ENCODE measurements at places on chromosomes 1 and 21. TPM values are rescaled to one million over a fixed set of nuclear protein-coding genes. Genes with fewer than 3 reads are reported as not detected.

DNA sequence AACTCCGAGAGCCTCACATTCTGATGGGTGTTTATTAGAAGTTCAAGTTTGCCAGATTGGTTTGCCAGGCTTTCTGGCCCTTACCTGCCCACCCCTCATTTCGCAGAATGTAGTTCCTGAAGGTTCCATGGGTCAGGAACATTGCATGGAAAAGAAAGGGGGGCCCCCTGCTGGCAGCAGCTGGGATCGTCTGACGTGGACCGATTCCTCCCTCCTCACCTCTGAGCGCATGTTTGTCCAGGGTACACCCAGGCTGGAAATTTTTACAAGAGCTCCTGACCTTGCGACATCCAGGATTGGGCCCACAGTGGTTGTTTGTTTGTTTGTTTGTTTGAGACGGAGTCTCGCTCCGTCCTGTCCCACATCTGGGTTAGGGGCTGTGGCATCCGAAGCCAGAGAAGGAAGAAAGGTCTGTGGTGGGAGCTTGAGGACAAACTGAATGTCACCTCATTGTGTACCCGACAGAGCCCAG, 126.0 kb upstream of the TMEM51 start:
- no peaks in the 10 kb centered on the region for H3K36me3 ChIP-seq
- no peak overlapping the region for H3K27ac ChIP-seq
- DNase-seq: peak; percentile 65
- no peaks in the 10 kb centered on the region for H3K27me3 ChIP-seq
- H3K4me1 ChIP-seq: peaks cover 4% of the 10 kb centered on the region

GRCh38 chr1:70459496-70460225, 48.6 kb downstream of the CTH start:
- H3K27me3 ChIP-seq: no peaks in the 10 kb centered on the region
- no peak overlapping the region for H3K27ac ChIP-seq
- no peaks in the 10 kb centered on the region for H3K36me3 ChIP-seq
- no peak overlapping the region for H3K4me3 ChIP-seq

The MYOG gene
- total RNA-seq: not detected

The SPRR3 gene
- total RNA-seq: not detected

The CYB5RL gene
- total RNA-seq: 6.1 TPM

- H3K27me3 ChIP-seq: peaks cover 4% of the 10 kb centered on the region
- H3K4me1 ChIP-seq: no peaks in the 10 kb centered on the region
- no peak for DNase-seq
- no peaks in the 10 kb centered on the region for H3K36me3 ChIP-seq
These were observed 25.6 kb downstream of the PRSS38 start for GRCh38 chr1:227841096-227841495.

The PCSK9 gene
- not detected for total RNA-seq

DNA sequence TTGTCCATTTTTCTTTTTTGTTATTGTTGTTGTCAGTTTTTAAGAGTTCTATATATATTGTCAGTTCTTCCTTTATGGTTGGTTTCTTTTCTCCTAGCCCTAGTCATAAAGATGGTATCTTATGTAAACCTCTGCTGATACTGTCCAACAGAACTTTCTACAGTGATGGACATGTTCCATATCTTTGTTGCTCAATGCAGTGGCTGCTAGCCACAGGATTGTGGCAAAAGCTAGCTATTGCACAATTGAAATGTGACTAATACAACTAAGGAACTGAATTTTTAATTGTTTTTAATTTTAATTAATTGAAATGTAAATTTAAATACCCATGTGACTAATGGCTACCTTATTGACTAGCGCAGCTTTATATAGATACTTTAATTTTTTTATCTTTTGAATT, 411.8 kb upstream of the PTBP2 start:
- H3K27me3 ChIP-seq: no peaks in the 10 kb centered on the region
- H3K27ac ChIP-seq: no peak overlapping the region
- no peaks in the 10 kb centered on the region for H3K36me3 ChIP-seq
- no peak for DNase-seq
- no peak overlapping the region for H3K4me3 ChIP-seq

DNA sequence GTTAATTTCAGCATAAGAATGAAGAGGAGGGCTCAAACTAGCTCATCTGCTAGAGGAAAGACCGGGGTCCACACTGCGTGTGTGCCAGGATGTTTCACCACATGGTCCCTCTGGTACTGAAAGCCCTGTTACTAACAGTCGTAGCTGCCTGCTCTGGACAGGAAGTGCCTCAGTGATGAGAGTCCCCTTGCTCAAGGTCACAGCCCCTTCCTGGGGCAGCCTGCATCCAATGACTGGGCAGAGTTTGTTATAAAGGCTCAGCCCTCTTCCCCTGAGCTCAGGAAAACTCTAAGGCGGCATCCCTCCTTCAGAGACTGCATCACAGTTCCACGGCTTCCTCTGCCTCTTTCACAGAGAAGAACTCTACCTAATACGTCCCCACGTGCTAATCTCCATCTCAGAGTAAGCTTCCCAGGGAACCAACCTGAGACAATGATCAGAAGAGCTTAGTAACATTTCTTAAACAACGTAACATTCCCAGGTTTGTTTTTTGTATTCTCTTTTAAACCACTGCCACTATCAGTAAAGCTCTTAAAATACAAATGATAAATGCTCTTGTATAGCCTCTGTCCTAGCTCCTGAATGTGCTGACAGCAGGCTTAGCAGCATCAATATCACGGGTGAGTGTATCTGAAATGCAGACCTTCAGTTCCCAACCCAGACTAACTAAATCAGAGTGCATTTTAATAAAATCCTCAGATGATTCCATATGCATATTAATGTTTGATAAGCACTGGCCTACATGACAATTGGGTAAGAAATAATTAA, 38.0 kb upstream of the ATP1A1 start:
- no peaks in the 10 kb centered on the region for H3K27me3 ChIP-seq
- H3K36me3 ChIP-seq: no peaks in the 10 kb centered on the region
- no peak for DNase-seq
- peaks cover 22% of the 10 kb centered on the region for H3K4me1 ChIP-seq
- H3K27ac ChIP-seq: no peak overlapping the region

- H3K27me3 ChIP-seq: no peaks in the 10 kb centered on the region
- no peak overlapping the region for H3K4me3 ChIP-seq
- no peak overlapping the region for H3K27ac ChIP-seq
- peaks cover 37% of the 10 kb centered on the region for H3K4me1 ChIP-seq
- no peak for DNase-seq
These were observed 29.6 kb downstream of the DUSP10 start for GRCh38 chr1:221712198-221712684.

- no peak overlapping the region for H3K4me3 ChIP-seq
- H3K36me3 ChIP-seq: peaks cover 60% of the 10 kb centered on the region
- DNase-seq: no peak
- H3K27me3 ChIP-seq: no peaks in the 10 kb centered on the region
- no peak overlapping the region for H3K27ac ChIP-seq
These were observed 9.7 kb upstream of the GATAD2B start for GRCh38 chr1:153932156-153933131.

DNA sequence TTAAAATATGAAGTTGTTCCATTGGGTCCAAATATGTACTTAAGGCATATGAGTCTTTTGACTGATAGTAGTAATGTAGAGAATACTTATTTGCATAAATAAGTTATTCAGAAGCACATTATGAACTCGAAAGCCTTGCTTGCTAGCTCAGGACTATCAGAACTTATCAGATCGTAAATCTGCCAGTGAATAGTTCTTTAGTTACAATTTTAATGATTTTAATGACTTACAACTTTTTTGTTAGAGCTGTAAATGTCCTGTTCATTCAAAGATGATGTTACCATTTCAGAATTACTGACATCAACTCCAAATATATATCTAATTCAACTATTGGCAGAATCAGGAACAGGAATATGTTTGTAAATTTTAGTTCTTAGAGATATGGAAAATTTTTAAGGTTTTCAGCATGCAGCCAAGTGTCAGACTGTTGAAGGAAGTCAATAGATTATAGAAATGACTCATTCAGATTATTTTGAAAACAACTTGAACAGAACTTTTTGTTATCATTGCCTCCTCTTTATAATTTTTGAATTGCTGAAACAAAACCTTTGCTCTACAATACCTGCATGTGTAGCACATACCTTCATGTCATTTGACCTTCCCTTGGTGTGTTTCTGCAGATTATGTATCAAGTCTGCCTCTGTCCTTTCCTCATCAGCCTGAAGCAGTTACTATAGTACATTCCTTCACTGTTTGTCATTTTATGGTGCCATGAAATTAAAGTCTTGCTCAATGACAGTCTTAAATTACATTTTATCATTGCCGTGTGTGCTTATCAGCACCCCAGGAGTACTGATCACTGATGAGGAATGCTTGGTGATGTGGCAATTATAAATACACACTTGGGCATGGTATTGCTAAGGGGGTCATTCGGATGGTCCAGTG, 44.9 kb downstream of the LRRC8D start:
- H3K4me3 ChIP-seq: no peak overlapping the region
- H3K27me3 ChIP-seq: no peaks in the 10 kb centered on the region
- no peak for DNase-seq
- H3K27ac ChIP-seq: peak overlapping the region; percentile 31
- peaks cover 14% of the 10 kb centered on the region for H3K36me3 ChIP-seq

DNA sequence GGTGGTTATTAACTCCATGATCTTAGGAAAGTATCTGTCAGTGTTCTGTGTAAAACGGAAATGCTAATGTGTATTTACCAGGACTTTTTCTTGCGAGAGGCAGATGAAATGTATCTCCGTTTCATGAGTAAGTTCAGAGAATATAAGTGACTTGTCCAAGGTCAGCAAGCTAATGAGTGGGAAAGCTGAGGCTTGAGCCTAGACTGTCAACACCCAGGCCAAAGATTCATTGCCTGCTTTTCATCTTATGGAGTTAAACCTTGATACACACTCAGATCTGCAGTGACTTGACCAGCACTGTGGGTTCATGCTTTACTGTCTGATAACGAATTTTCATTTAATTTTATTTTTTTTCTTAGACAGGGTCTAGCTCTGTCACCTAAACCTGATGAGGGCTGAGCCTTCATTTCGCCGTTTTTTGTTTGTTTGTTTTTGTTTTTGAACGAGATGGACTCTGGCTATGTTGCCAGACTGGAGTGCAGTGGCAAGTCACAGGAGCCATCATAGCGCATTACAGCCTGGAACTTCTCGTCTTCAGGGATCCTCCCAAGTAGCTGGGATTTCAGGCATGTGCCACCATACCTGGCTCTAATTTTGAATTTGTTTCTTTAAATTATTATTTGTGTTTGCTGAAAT, 918 bp upstream of the JTB start:
- H3K27ac ChIP-seq: peak overlapping the region; percentile 94
- H3K4me3 ChIP-seq: peak overlapping the region; percentile 87
- H3K27me3 ChIP-seq: no peaks in the 10 kb centered on the region
- peaks cover 37% of the 10 kb centered on the region for H3K4me1 ChIP-seq
- H3K36me3 ChIP-seq: peaks cover 40% of the 10 kb centered on the region

- DNase-seq: no peak
- peaks cover 42% of the 10 kb centered on the region for H3K4me1 ChIP-seq
- H3K27ac ChIP-seq: no peak overlapping the region
- H3K36me3 ChIP-seq: peaks cover 81% of the 10 kb centered on the region
These were observed 4.8 kb downstream of the RBM34 start for GRCh38 chr1:235156265-235156664.

DNA sequence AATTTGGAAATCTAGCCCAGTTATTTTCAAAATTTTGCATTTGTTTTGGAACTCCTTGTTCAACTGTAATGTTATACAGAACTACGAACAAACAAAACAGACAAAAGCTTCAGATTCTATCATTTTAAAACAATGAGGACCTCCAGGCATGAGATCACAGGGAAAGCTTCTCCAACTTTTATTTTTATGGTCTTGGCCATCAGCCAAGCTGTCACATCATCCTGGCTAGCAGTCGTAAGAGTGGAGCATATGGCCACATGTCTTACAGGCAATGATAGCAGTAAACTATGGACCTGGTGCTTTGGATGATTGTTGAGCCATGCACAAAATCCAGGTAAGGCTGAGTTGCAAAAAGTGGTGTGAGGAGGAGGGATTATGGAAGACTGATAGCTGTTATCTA, 299.6 kb downstream of the LMX1A start:
- H3K4me3 ChIP-seq: no peak overlapping the region
- H3K4me1 ChIP-seq: no peaks in the 10 kb centered on the region
- no peaks in the 10 kb centered on the region for H3K27me3 ChIP-seq
- no peak for DNase-seq
- H3K36me3 ChIP-seq: no peaks in the 10 kb centered on the region

Data from left ventricle myocardium inferior (tissue), 1 donor.